Skeletal muscle cell (primary cell): ENCODE measurements at places on chromosomes 7 and 10.

DNA sequence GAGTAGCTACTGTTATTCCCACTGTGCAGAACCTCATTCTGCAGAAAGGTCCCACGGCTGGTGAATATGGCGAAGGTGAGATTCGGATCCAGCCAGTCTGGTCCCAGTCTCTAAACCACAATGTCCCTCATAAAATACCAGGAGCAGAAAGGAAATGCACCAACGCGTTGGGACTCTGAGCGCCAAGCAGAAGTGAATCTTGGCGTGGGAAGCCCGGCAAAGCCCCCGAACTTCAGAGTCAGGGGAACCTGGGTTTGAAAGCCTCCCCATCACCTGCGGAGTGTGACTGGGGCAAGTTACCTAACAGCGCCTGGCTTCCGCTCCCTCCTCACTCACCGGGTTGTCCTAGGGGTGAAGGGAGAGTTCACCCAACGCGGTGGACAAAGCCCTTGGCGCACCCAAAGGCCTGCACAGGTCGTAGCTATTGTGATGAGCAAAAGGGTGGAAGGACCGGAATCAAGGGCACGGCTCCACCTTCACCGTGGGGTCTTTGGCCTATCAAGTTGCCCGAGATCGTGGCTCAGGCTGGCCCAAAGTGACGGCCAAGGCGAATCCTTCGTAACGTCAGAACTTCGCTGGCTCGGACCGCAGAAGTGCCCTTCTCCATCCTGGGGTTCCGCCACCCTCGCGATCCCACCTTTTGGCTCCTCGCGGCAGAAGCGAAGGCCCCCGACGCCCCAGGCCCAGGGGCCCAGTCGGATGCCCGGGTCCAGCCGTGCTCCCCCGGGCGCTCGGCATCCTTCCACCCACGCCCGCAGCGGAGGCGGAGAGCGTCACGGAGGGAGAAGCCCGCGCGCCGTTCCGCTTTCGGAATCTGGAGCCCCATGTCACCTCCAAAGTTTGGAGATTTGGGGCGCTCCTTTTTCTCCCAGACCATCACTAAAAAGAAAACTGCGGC, 811 bp downstream of the RGS10 start:
- DNase-seq: no peak

GRCh38 chr10:132606536-132607316, 69.1 kb downstream of the INPP5A start:
- no peak for DNase-seq

DNA sequence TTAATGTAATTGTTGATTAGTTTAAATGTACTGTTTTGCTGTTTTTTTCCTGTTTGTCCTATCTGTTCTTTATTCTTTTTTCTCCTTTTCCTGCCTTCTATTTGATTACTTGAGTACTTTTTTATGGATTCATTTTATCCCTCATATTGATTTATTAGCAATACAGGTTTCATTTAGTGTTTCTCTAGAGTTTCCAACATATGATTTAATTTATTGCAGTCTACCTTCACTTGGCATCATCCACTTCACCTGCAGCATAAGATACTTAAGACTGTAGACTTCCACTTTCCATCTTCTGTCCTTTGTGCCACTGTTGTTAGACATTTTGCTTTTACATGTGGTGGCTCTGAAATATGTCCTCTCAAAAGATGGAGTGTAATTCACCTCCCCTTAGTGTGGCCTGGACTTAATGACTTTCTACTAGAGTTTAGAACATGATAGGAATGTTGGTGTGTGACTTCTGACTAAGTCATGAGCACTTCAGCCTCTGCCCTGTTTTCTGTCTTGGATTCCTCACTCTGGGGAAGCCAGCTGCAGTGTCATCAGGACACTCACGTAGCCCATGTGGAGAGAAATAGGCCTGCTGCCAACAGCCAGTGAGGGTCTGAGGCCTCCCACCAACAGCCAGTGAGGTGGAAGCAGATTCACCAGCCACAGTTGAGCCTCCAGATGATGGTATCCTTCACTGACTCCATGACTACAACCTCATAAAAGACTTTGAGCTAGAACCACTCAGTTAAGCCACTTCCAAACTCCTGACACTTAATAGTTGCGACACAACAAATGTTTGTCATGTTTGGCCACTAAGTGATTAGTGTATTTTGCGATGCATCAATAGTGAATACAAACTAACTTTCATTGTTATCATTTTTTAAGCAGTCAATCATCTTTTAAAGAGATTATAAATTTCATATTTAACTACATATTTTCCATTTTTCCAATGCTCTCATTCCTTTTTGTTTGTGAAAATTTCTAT, 643.5 kb upstream of the DPP6 start:
- no peak for DNase-seq

GRCh38 chr10:48466611-48467240, 138.1 kb downstream of the ARHGAP22 start:
- DNase-seq: no peak

DNA sequence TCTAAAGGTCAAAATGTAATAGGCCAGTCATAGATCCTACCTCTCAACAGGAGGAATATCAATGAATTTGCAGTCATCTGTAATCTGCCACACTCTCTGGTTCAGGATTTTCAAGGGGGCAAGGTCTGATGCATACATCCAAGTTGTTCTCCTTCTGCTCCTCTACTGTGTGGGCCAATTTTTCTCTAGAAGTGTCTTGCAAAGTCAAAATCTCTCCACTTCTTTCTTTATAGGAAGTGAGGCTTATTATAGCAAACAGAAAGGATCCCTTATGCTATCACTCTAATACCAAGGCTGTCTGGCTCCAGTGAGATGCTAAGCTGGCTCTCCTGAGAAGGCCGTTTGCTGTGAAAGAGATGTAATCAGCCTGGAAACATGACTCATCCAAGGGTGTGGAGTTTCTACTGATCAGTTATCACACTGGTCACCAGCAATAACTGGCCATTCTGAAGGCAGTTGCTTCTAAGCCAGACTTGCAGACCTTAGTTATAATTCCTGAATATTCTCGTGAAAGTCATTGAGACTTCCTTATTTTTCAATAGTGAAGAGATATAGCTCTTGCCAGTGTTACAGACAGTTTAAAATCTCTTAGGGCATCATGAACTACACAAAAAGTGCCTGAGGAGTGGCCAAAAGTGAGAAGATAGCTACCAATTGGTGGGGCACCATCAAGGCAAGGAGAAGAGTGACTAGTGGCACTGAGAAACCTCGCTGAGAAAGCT, 43.2 kb upstream of the LRGUK start:
- no peak for DNase-seq

DNA sequence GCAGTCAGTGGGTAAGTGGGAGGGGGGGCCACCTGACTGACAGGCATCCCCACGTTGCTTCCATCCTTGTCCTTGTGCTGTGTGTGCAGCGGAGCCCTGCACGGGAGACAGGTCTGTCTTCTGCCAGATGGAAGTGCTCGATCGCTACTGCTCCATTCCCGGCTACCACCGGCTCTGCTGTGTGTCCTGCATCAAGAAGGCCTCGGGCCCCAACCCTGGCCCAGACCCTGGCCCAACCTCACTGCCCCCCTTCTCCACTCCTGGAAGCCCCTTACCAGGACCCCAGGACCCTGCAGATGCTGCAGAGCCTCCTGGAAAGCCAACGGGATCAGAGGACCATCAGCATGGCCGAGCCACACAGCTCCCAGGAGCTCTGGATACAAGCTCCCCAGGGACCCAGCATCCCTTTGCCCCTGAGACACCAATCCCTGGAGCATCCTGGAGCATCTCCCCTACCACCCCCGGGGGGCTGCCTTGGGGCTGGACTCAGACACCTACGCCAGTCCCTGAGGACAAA, 24.8 kb downstream of the TBATA start:
- no peak for DNase-seq

DNA sequence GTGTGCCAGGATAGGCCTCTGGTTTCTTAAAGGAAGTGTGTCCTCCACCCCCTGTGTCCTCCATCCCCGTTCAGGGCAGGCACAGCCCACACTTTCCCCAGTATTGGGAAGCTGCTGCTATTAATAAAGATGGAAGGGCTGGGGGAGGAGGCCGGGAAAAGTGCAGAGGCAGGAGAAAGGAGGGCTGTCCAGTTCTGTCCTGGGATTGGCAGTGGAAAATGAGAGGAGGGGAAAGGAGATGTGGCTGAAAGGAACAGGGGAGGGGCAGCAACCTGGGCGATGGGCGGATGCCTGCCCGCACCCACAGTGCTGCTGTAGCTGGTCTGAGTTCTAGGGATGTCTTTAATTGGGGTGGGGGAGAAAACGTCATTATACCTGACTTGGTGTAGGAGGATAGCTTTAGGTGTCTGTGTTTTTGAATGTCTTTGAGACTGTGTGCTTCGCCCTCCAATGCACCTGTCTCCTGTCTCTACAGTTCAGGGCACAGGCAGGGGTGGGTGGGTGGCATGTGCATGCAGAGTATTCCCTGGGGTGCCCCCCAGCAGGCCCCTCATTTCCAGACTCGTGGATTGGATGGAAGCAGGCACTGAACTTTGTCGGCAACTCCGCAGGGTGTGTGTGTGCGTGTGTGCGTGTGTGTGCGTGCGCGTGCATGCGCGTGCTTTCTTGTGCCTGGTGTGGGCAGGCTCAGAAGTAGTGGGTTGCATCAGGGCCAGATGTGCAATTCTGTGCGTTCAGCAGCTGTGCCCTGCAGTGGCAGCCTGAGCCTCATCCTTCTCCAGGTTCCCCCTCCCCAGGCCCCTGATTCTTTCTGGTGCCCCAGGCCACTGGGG, 2.5 kb downstream of the TRIM8 start:
- no peak for DNase-seq

- no peak for DNase-seq
These were observed 134.4 kb upstream of the UNC5B start for GRCh38 chr10:71077796-71078453.

- DNase-seq: no peak
These were observed 245.0 kb upstream of the YAE1 start for GRCh38 chr7:39321245-39321644.

DNA sequence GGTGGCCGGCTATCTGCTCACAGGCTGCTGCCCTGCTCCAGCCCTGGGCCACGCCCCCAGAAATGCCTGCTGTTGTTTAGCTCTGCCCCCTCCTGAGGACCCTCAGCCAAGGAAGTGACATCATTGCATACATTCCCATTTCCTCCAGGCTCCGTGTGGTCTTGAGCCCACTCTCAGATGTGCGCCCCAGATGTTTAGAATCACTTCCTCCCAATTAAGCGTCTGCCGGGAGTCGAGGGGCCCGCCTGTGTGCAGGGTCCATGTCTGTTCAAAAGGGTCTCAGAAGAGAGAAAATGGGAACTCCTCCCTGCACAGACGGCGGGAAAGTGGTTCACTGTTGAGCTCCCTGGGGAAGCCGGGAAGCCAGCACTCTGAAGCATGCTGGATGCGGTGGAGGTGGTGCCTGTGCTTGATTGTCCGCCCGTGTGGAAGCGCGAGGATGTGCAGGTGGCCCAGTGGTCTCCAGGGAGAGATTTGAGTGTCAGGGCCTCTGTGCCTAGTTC, 116.9 kb upstream of the PPIF start:
- no peak for DNase-seq

- peak; percentile 22 for DNase-seq
These were observed 65.2 kb downstream of the FAM185A start for GRCh38 chr7:102814025-102814471.

GRCh38 chr7:155763691-155764437, 48.4 kb downstream of the SHH start:
- DNase-seq: peak; percentile 54

DNA sequence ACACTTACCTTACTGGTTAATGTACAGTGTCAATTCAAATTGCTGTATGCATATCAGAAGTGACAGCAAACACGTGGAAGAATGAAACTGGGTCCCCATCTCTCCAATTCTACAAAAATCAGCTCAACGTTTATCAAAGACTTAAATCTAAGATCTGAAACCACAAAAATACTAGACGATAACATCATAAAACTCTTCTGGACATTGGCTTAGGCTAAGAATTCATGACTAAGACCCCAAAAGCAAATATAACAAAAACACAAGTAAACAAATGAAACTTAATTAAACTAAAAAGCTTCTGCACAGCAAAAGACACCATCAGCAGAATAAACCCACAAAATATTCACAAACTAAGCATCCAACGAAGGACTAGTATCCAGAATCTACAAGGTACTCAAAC, 35.9 kb upstream of the PFKP start:
- DNase-seq: no peak

- DNase-seq: peak; percentile 31
These were observed 26.9 kb downstream of the ASAH2 start for GRCh38 chr10:50224330-50224952.

DNA sequence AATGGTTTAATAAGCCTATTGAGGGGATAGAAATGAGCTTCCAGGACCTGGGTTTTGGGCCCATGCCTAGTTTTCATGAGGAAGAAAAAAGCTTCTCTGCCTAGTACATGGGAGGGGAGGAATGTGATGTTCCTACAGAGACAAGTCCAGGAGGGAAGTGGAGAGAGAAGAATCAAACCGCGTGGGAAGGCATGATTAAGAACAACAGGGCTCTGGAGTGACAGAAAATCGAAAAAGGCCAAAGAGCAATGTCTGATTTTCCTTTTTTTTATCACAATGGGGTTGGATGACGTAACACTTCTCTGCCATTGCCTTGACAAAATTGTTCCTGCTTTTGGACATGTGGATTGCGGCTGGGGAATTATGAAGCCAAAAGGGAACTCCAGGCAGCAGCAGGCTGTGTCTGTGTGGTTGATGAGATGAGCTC, 258.6 kb downstream of the CXCL12 start:
- DNase-seq: peak; percentile 36

DNA sequence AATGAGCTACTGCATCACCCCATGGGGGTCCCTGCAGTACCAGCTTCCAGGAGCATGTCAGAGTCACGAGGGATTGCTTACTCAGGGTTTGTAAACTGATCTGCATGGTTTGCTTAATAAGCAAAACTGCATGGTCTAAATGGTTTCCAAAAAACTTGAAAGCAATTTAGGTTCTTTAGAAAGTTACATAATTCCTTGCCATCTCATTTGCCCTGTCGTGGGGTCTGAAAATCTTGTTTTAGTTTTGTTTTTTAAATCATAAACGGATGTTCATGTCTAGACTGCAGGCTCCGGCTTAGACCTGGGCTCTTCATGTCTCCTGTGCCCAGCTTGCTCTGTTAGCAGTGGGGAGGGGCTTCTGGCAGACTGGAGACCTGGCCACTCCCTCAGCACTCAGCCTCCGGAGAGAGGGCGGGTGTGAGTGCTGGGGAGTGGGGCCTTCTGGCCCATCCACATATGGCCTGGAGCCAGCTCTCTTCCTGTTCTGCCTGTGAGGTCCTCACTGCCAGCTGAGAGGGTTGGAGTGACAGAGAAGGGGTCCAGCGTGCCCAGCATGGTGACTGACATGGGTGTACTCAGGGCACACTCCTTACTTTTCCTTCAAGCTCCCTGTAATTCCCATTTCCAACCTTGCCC, 17.5 kb downstream of the PRF1 start:
- no peak for DNase-seq
